Cortex of kidney (tissue), 1 donor: ENCODE measurements at places on chromosomes 7 and 10.

- DNase-seq = no peak
Observed at GRCh38 chr7:145692237-145692950, 424.2 kb upstream of the CNTNAP2 start.

DNA sequence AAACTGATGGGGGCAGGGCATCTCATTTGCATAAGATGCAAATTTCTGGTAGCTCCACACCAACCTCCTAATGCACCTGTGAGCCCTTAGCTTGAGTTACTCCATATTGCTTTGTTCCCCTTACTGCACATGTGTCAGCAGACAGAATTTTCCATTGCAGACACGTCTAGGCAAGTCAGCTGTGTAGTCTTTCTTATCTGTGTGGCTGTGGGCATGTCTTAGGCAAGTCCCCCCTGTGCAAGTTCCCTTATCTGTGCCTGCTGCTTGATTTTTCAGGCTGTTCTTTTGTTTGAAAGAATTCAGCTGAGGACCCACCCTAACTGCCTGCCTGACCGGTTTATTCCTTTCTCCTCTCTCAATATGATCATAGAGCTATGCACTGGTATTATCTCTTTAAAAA, 28.5 kb upstream of the TRIM24 start:
- no peak for DNase-seq

DNA sequence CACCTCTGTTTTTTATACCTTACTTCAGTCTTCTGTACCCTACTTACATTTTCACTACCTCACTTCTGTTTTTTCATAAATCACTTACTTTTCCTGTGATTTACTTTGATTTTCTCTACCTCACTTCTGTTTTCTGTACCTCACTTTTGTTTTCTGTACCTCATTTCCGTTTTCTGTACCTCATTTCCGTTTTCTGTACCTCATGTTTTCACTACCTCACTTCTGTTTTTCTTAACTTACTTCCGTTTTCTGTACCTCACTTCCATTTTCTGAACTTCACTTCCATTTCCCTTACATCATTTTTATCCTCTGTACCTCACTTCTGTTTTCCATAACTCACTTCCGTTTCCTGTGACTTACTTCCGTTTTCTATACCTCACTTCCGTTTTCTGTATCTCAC, 492.0 kb upstream of the AKR1E2 start:
- no peak for DNase-seq

GRCh38 chr7:79347351-79347750, 106.1 kb downstream of the MAGI2 start:
- DNase-seq = no peak

DNA sequence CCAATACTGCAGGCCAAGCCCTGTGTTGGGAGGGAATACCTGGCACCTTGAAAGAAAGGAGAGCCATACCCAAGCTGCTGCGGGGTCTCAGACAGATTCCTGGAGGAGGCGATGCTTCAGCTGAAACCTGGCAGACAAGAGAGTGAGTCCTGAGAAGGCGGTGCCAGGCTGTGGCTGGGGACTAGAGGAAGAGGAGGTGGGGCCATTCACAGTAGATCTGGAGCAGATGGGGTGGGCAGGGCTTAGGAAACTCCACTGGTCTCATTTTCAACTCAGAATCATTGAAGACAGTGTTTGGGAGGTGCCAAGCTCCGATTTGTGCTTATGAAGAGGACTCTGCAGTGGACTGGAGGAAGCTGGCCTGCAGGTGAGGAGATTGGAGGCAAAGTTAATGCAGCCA, 236.3 kb upstream of the MKI67 start:
- no peak for DNase-seq

DNA sequence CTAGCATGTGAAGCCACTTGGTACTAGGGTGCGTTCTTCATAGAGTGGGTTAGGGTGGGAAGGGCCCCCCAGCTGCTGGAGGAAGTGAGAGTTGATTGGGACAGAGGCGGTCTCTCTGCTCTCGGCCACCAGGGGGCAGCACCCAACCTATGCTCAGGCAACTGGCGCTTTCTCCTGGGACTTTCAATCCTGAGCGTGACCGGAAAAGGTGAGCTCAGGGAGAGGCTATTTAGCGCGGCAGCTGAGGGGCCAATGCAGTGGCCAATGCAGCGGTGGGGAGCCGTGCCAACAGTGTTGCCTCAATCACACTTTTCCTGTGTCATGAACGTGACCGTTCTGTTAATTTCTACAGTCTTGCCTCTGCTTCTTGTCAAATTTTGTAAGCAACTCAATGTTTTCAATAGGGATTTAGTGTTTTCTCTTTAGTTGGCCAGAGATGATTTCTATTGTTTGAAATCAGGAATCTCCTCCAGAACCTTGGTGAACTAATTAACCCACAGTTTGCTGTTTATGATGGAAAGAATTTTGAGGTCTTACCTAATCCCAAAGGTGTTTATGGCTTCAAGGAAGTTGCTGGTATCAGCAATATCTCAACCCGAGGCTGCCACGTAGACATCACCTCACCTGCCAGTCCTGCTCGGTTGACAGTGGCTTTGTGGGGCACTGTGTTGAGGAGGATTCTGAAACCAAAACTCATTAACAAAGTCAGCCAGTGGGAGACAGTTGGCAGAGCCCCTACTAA, 67.9 kb upstream of the PDZD8 start:
- no peak for DNase-seq
